ENCODE measurements at places on chromosomes 6 and 20.
A peak's percentile ranks its signal among the peaks of the same experiment; 100 is the strongest.

GRCh38 chr6:108116546-108117426, 42.2 kb upstream of the OSTM1 start:
- no peak for DNase-seq

- peak; percentile 38 for DNase-seq
Measured at GRCh38 chr6:37698264-37699137, 818 bp upstream of the MDGA1 start.

- DNase-seq, result no peak
Measured at GRCh38 chr6:8064638-8065518, 689 bp upstream of the BLOC1S5 start.

GRCh38 chr20:64065974-64066343, 3.0 kb downstream of the TCEA2 start:
- peak; percentile 83 for DNase-seq

DNA sequence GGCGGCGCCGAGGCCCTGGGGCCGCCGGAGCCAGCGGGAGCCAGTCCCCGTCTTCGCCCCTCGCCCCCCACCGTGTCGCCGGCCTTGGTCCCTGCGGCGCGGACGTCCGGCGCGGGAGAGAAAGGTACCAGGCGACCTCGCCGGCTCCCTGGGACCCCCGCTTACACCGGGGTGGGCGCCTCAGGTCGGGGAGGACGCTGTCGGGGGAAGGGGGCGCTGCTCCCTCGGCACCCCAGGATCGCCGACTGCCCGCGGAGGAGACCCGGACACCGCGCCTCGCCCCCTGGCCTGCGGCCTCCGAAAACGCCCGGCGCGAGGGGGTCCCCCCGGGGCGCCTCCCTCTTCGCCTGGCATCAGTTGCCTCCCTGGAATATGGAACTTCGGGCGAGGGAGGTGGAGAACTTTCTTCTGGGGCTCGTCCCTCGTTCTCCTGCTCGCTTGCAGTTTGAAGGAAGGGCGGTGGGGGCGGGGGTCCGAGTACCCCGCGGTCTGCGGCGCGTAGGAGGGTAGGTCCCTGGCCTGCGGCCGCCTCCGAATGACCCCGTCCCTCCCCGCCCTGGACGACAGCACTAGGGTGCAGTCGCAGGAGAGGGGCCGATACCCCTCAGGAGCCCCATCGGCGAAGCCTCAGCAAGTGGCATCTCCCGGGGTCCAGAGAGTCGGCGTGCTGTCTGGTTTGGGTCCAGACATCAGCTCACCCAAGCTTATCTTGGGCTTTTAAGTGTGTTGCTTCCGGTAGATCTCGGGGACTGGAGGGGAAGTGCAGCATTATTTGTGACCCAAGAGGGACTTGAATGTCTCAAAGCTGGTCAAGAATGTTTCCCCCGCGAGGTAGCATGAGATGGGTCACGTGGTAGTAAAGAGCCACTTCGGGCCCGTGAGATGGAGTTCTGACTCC, 549 bp downstream of the ANKRD6 start:
- no peak for DNase-seq

DNA sequence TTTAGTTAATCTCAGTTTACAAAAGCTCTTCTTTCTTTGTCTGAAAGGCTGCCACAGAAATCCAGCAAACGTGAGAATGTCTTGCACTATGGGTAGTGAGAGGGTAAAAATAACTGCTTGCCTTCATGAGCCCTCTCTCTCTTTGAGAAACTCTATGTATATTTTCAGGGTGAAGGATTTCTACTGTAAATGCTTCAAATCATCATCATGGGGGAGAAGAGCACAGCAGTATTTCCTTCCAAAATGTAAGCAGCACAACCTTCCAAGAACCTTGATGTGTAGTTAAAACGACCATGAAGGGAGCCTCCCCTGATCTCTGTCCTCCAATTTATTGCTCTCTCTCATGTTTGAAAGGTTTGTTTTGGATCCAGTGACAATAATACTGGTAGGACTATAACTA, 141.3 kb upstream of the CENPW start:
- no peak for DNase-seq

DNA sequence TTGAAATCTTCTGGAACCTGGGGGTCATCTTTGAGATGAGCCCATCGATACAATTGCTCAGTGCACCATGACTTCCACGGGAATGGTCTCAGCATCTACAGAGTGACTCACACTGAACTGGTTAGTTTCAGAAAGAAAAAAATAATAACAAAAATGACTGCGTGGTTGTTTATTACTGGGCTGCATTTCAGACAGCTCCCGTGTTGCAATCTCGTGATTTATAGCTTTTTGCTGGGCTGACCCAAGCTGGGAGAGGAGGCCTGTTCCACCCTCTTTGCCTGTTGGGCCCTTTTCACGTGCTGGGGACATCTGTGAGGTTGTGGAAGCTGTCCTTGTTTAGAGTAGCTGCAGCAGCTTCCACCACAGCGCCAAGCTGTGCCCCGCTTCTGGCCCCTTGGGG, 225.5 kb downstream of the BMP7 start:
- peak; percentile 23 for DNase-seq

GRCh38 chr6:110359556-110359955, 1.4 kb upstream of the METTL24 start:
- no peak for DNase-seq

DNA sequence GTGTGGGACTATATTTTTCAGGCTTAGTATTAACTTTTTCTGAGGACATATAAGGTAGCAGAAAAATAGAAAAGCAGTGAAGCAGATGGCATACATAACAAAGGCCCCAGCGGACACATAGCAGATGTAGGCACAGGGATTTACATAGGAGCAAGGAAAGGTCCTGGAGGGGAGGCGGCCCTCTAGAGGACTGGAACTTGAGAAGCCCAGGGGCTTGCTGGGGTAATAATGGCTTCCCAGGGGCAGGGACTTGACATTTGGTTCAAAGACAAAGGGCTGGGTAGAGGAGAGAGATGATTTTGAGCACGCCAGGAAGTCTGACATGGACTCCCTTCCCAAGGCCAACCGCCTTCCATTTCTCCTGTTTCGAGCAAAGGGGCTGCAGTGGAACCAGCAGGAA, 31.7 kb upstream of the OSTM1 start:
- no peak for DNase-seq

- no peak for DNase-seq
Measured at GRCh38 chr6:167300902-167301777, 10.0 kb downstream of the UNC93A start.

- DNase-seq, result peak; percentile 22
Measured at GRCh38 chr6:140684776-140685550, 1310.5 kb upstream of the CITED2 start.

DNA sequence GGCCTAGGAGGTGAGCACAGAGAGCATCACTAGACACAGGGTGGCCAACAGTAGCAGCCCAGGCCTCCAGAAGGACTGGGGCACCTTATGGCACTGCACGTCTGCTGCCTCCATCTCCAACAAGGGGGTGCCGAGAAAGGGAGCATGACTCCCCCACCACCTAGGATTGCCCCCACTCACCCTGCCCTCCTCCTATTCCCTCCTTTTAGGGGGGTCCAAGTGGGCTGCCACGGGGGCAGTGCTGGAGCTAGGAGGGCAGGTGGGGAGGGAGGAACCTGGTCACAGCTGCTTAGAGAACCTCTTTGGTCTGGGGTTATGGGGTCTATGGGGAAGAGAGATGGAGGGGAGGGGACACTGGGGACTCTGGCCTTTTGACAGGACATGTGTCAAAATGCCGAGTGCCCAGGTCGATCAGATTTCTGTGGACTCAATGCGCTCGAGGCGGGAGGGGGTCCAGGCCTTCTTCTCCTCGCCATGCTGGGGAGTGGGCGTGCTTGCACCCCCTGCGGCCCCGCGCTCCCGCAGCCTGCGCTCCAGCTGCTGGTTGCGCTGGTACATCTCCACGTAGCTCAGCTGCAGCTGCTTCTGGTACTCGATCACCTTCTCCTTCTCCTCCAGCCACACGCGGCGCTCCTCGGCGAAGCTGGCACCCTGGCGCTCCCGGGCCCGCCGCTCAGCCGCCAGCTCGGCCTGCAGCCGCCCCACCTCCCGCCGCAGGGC, 4.5 kb upstream of the FASTKD5 start:
- no peak for DNase-seq

- DNase-seq, result peak; percentile 99
Measured at GRCh38 chr6:37134396-37135191, 35.4 kb upstream of the PIM1 start.

DNA sequence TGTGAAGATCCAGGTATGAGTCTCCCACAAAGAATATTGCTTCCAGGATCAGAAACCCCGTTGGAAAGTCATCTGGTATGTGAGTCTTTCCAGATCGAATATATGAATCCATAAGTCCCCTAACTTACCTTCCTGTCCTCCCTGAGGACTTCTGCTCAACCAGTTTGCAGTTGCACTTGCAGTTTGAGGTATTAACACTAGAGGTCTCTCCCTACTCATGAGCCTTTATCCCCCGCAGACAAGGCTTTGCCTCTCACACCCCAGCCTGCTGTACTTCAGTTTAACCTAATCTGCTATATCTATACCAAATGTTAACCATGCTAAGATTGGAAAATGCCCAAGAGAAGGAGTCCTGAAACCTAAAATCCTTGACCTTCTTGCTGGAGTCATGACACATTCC, 135.3 kb upstream of the DEFB112 start:
- no peak for DNase-seq

DNA sequence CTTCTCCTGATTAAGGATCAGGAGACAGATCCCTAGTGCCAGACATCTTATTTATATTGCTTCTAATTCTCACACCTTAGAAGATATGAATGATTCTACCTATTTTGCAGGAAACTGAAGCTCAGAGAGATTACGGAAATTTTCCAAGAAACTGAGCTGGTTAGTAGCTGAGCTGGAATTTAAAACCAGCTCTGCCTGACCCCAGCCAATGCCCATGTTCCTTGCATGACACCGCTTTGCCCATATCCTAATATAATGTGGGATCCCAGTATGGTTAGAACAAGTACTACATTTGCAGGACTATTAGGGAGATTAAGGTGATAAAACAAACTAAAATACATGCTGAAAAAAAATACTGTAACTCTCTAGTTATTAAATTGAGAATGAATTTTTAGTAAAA, 1.9 kb downstream of the TMEM30A start:
- DNase-seq, result no peak

DNA sequence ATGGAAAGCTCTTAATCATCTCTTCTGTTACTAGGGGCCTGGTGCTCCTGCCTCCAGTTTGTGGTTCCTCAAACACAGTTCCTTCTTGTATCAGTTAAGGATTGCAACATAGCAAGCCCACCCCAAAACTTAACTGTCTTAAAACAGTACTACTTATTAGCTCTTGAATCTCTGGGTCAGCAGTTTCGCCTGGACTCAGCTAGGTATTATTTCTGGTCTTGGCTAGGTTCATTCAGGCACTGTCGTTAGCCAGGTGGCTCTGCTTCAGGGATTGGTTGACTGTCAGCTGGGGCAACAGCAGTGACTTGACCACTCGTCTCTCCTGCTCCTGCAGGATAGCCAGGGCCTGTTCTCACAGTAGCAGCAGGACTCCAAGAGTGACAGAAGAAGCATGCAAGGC, 30.0 kb upstream of the RALY start:
- no peak for DNase-seq

DNA sequence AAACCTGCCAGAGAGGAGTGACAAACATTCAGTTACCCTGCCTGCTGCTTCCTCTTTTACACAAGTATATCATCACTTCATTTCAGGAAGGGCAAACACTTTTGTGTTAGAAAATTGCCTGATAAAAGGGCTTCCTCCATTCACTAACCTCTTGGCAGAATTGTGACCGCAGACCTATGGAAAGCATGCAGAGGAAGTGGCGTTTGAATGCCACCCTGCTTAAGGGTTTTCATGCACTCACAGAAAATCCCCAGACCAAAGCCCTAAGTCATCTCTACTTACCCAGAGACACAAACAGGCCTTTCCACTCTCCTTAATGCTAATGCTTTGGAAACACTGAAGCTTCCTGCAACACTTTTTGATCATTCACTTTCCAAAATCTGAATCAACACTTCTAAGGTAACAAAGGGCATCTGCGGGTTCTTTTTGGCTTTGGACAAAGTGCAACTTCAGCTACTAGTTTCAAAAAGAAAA, 22.1 kb upstream of the RALGAPA2 start:
- DNase-seq, result no peak

DNA sequence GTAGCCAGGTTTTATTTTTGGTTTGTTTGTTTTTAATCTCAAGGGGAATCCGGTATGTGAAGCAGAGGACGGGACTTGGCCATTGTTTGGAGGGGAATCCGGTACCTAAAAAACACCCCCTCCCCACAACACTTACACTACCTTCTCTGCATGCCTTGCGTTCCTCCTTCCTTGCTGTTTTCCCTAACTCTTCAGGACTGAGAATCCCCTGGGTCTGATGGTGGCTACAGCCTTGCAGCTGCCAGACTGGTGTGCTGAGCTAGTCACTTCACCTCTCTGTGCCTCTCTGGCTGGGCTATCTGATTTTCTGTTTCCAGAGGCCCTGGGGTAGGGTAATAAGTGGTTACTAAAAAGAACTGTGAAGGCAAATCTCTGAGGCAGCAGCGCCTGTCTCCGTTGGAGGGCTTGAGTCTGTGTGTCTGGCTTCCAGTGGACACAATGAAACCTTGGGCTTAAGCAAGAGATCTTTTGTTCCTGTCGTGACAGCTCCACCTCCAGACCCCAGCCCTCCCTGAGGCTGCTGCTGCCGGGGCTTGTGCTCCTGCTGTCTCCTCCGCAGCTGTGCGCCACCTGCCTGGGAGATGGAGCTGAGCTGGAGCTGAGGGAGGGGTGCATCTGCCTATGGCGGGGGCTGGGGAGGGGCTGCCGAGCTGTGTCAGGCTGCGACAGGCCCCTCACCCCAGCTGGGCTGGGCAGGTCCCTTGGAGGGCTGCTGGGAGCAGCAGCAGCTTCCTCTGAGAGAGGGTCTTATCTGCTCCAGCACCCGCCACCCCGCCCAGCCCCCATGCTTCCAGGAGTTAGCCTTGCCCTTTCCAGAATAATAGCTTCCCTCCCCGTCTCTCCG, 65.8 kb upstream of the CCDC167 start:
- DNase-seq, result no peak

GRCh38 chr20:45860560-45861220, 3.3 kb downstream of the ZSWIM3 start:
- peak; percentile 42 for DNase-seq

- no peak for DNase-seq
Measured at GRCh38 chr20:53847139-53847836, 223.1 kb downstream of the BCAS1 start.

GRCh38 chr6:42128460-42129359, 13.7 kb downstream of the C6orf132 start:
- no peak for DNase-seq

GRCh38 chr6:13729891-13730290, 18.3 kb upstream of the RANBP9 start:
- DNase-seq, result peak; percentile 74

- DNase-seq, result peak; percentile 99
Measured at GRCh38 chr6:166567107-166567506, 19.4 kb downstream of the RAMACL start.

- DNase-seq, result no peak
Measured at GRCh38 chr6:112237066-112237465, 17.3 kb downstream of the LAMA4 start.

DNA sequence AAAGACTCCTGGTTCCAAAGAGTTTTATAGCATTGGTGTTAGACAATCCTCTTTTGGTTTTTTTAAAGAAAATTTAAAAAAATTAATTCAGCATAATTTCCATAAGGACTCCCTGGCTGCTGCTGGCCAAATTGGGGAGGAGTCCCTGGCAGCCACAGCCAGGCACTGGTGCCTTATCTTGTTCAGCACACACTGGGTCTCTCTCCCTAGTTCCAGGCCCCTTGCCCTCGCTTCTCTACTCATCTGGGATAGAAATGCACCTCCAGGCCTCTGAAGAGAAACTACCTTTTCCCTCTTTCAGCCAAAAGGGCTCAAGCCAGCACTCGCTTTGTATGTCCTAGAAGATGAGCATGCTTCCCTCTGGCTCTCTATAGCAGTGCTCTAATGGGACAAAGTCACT, 13.4 kb upstream of the MAPK13 start:
- DNase-seq, result no peak

- DNase-seq, result no peak
Measured at GRCh38 chr6:56977192-56977591, 22.3 kb downstream of the BEND6 start.

Data from iris pigment epithelial cell (primary cell).